Cardiac septum (tissue), 1 donor: ENCODE measurements at places on chromosomes 12 and 14. TPM values are rescaled to one million over a fixed set of nuclear protein-coding genes. Genes with fewer than 3 reads are reported as not detected.

The KRT3 gene
- not detected for total RNA-seq

The LRTM2 gene
- not detected for total RNA-seq

The CBLN3 gene
- total RNA-seq = 1.2 TPM

The FGF23 gene
- total RNA-seq = 0.46 TPM

The PAPLN gene
- total RNA-seq = 1.3 TPM

The GAPDH gene
- total RNA-seq = 4,827 TPM

The SLC41A2 gene
- 6.8 TPM for total RNA-seq

The SUSD6 gene
- 26.9 TPM for total RNA-seq

The NTF3 gene
- 0.70 TPM for total RNA-seq

The PRH2 gene
- not detected for total RNA-seq

The FAM181A gene
- not detected for total RNA-seq

The KRT74 gene
- total RNA-seq = not detected

The PTPN6 gene
- total RNA-seq = 7.0 TPM

The PNP gene
- total RNA-seq = 17.4 TPM

The YBX3 gene
- total RNA-seq = 998 TPM

The CNIH1 gene
- total RNA-seq = 77.7 TPM

The PRICKLE1 gene
- total RNA-seq = 34.3 TPM

The KLRG1 gene
- total RNA-seq = 3.1 TPM

The CPNE6 gene
- total RNA-seq = 1.4 TPM

The KERA gene
- total RNA-seq = 0.19 TPM

The ACOT4 gene
- 0.73 TPM for total RNA-seq

DNA sequence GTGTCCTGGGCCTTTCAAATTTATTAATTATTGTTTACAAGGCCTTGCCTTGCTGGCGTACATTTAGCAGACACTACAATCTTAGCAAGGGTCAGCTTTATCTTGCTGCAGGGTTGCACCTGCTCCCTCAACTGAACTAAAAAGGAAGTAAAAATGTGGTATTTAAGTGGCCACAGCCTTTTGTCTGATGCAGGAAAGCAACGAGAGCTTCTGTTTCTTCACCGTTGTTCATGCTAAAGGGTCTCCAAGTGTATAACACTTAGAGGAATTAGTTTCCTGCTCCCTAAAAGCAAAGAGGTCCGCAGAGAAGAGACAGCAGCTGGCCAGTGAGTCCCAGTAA lies 62.8 kb upstream of the EGLN3 start:
- DNase-seq = no peak

- DNase-seq = peak; percentile 50
Observed at GRCh38 chr12:52631264-52631663, 12.9 kb upstream of the KRT73 start.

DNA sequence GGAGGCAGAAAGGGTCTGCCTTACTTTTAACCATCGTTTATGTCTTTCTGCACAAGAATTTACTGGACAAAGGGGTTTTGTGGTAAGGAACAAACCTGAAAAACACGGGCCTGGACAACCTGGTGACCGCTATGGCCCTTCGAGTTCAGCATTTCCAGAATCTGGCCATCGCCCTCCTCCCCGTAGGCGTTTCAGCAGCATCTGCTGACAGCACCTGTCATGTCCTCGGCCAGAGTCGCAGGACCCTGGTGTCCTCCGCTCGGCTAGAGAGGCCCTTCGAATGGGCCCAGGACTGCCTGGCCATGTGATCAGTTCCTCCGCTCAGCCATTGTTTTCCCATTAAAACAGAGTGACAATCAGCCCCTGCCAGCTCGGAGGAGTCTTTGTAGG lies 142.8 kb upstream of the FKBP4 start:
- peak; percentile 54 for DNase-seq

- no peak for DNase-seq
Observed at GRCh38 chr14:105142651-105143450, 25.7 kb downstream of the JAG2 start.

- no peak for DNase-seq
Observed at GRCh38 chr14:32934073-32934880, 4.4 kb upstream of the NPAS3 start.

DNA sequence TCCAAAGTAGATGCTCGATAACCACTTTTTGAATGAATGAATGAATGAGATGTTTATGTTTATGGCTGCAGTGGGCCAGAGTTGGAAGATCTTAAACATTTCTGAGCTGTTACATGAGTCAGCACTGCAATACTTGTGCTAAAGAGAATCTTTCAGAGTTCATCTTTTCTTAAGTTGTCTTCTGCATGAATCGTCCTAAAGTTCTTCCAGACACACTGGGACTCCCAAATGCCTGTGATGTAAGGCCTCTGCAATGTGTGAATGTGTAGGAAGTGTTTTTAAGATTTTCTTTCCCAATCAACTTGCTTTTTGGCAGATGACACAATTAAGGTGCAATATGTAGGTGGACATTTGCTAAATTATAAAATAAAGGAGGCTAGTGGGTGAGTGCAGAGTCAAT lies 50.3 kb upstream of the TRIM9 start:
- no peak for DNase-seq

DNA sequence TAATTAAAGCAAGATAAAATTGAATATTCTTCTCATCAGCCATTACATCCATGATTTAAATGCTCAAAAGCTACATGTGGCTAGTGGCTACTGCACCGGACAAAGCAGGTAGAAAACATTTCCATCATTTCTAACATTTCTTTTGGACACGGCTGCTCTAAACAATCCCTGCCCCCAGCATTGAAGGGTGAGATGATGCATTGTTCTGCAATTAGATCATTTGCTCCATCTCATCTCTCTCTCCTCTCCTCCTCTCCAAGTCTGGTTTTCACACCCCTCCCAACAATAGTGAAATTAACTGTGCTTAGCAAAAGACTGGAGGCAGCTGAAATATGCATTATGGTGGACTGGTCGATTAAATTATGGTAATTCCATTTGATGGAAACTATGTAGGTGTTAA lies 288.5 kb downstream of the KSR2 start:
- DNase-seq = no peak

- DNase-seq = no peak
Observed at GRCh38 chr14:96130391-96130790, 74.2 kb upstream of the BDKRB2 start.

DNA sequence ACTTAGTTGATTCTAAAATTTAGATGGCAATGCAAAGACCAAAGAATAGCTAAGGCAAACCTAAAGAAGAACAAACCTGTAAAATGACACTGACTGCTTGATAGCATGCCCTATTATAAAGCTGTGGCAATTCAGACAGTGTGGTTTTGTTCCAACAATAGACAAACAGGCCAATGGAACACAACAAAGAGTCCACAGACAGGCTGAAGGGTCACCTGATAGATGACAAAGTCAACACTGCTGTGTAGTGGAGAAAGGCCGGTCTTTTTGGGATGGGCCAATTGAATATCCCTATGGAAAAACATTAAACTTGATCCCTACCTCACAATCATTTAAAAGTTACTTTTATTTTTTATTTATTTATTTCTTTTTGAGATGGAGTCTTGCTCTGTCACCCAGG lies 33.8 kb upstream of the SLC25A3 start:
- no peak for DNase-seq

DNA sequence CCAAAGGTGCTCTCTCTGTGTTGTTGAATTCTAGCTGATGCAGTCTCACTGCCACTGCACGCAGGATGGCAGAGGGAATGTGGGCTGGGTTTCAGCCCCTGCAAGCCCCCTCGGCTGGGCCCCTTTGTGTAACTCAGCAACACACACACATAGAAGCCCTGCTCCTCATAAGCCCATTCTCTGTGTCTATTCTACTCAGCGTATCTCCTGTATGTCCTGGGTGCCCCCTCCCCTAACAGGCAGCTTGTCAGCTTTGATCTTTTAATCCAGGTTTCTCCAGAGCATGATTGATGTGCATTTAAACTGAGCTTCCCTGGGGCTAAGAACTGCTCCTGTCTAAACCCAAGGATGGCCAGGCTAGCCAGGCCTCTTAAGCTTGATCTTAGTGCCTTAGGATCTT lies 43.0 kb downstream of the SRRM4 start:
- no peak for DNase-seq

GRCh38 chr12:110269622-110270124 lies 11.4 kb upstream of the ATP2A2 start:
- no peak for DNase-seq

- DNase-seq = no peak
Observed at GRCh38 chr14:56884617-56885016, 74.3 kb upstream of the OTX2 start.

GRCh38 chr12:30420561-30420960 lies 275.1 kb downstream of the IPO8 start:
- no peak for DNase-seq

DNA sequence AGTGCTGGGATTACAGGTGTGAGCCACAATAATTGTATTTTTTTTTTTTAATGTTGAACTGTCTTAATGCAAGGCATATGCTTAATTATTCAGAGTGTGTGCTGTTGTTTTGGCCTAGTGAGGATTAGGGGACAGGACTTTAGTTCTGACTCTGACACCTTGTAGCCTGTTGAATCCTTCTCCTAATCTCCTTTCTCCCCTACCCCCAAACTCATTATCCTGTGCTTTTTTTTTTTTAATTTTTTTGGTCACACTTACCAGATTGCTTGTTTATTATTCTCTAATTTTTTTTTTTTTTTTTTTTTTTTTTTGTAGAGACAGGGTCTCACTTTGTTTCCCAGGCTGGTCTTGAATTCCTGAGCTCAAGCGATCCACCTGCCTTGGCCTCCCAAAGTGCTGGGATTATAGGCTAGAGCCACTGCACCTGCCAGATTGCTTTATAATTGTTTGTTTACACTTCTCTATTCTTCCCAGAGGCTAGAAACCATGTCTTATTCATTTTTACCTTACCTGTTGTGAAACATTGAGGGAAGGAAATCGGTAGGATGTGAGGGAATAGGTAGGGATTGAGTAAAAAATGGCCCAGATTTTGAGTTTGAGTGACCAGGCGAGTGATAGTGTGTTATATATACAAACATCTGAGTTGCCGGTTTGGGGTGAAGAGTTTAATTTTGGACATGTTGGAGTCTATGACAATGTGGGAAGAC lies 32.2 kb downstream of the DIP2B start:
- no peak for DNase-seq

DNA sequence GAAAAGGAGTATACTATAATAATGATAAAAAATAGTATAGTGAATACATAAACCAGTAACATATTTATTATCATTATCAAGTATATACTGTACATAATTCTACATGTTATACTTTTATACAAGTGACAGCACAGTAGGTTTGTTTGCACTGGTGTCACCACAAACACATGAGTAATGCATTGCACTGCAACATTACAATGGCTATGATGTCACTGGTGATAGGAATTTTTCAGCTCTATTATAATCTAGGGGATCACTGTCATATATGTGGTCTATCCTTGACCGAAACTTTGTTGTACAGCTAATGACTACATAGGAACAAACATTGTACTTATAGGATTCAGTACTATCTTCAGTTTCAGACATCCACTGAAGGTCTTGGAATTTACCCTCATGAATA lies 165.8 kb upstream of the SYT1 start:
- no peak for DNase-seq

DNA sequence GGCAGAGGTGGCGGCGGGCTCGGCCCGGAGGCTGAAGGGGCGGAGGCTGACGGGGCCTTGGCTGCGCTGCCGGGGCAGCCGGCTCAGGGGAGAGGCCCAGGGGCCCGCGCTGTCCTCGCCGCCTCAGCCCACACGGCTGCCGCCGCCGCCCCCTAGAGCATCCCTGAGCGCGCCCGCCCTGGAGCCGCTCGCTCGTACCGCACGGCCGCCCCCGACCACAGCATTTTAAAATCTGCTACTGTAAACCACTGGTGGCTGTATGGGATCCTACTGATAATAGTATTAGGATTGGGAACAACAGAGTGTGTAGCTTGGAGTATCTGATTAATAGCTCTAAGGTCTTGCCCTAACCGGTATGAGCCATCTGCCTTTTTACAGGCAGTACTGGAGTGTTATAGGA lies 22.2 kb upstream of the EDDM3A start:
- DNase-seq = no peak

GRCh38 chr12:50051101-50051806 lies 6.1 kb upstream of the ASIC1 start:
- no peak for DNase-seq

GRCh38 chr12:1880876-1881275 lies 37.6 kb downstream of the CACNA2D4 start:
- no peak for DNase-seq

DNA sequence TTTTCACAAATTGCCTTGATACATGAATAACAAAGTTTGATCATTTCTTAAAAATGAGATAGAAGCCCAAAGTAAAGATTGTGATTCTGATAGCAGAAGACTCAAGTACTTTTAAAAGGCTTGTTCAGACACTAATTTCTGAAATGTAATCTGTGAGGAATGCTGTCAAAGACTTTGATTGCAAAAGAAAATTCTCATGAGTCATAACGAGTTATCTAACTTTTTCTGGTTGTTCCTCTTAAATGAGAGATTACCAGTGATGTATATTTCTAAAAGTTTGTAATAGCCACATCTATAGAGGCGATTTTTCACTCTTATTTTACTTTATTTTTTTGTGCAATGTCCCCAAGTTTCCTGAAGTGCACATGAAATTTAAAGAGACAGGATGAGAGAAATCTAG lies 7.0 kb downstream of the PYGL start:
- DNase-seq = no peak
